ENCODE measurements at places on chromosomes 5 and 9. TPM values are rescaled to one million over a fixed set of nuclear protein-coding genes. Genes with fewer than 3 reads are reported as not detected.

GRCh38 chr5:145797336-145797735, 37.8 kb downstream of the PRELID2 start:
- DNase-seq = no peak
- no peak overlapping the region for H3K27ac ChIP-seq
- no peaks in the 10 kb centered on the region for H3K27me3 ChIP-seq
- no peak overlapping the region for H3K4me3 ChIP-seq
- H3K36me3 ChIP-seq = no peaks in the 10 kb centered on the region
- peaks cover 5% of the 10 kb centered on the region for H3K4me1 ChIP-seq

- H3K27ac ChIP-seq = no peak overlapping the region
- no peaks in the 10 kb centered on the region for H3K36me3 ChIP-seq
- peaks cover 5% of the 10 kb centered on the region for H3K4me1 ChIP-seq
- H3K4me3 ChIP-seq = no peak overlapping the region
Observed at GRCh38 chr5:95152535-95152934, 132.4 kb downstream of the MCTP1 start.

DNA sequence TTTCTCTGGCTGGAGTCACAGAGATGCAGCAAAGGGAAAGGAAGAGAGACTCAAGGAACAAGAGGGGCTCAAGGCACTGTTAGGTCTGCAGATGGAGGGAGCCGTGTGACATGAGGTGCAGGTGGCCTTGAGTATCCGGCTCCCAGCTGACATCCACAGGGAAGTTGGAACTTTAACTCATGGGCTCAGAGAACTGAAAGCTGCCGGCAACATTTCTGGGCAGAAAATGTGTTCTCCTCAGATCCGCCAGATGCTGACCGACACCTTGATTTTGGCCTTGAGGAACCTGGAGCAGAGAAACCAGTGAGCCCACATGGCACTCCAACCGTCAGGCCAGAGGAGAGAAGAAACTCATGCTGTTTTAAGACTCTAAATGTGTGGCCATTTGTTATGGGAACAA, 258.1 kb upstream of the IRX2 start:
- no peaks in the 10 kb centered on the region for H3K4me1 ChIP-seq
- no peak overlapping the region for H3K27ac ChIP-seq
- peak; percentile 15 for DNase-seq
- H3K4me3 ChIP-seq = no peak overlapping the region
- no peaks in the 10 kb centered on the region for H3K27me3 ChIP-seq

The NR5A1 gene
- total RNA-seq = 0.37 TPM

The PCDHB13 gene
- total RNA-seq = 3.3 TPM

The MAMDC2 gene
- 0.44 TPM for total RNA-seq

Data from endodermal cell (in vitro differentiated cells).